ENCODE measurements at places on chromosomes 7 and 10. TPM values are rescaled to one million over a fixed set of nuclear protein-coding genes. Genes with fewer than 3 reads are reported as not detected.

DNA sequence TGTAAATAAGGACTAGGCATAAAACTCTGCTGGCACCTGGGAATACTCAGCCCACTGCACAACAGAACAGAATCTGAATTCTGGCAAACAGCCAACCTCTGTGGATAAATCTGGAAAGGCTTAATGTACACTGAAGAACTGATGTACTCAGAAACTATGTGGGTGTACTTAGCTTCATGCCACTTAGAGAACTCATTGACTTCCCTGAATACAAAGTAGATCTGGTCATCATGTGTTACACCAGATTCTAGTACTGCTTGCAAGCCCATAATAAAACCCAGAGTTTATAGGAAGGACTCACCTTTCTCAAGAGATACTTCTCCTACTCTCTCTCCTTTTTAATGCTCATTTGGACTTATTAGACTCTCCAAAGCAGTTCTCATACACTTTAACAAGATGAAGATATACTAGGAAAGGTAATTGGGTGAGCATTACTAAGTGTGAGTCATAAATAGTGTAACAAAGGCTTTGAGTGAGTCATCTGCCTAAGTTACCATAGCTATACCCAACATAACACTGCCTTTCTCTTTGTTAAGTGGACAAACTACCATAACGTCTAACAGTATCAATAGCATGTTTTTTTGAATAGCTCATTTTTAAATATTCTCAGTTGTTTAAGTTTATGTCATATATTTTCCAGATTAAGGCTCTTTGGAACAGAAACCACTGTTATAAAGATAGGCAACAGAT lies 309.1 kb downstream of the MDFIC start:
- peak overlapping the region; percentile 79 for H3K27ac ChIP-seq
- H3K27me3 ChIP-seq, result peaks cover 4% of the 10 kb centered on the region
- no peak overlapping the region for H3K4me3 ChIP-seq
- peaks cover 7% of the 10 kb centered on the region for H3K4me1 ChIP-seq

TMEM229A gene
- not detected for total RNA-seq

DNA sequence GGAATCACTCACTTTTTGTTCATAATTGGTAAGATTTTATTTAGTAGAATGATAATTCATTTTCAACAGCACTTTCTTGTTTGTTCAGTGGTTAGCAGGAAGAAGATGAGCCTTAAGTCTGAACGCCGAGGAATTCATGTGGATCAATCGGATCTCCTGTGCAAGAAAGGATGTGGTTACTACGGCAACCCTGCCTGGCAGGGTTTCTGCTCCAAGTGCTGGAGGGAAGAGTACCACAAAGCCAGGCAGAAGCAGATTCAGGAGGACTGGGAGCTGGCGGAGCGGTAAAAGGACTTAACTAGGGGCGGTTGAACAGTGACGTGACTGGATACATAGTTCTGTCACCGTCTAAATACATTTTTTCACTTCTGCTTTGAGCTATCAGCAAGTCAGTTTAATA lies 31.3 kb downstream of the RABGEF1 start:
- DNase-seq, result no peak
- H3K4me3 ChIP-seq, result no peak overlapping the region
- no peak overlapping the region for H3K27ac ChIP-seq
- H3K27me3 ChIP-seq, result no peaks in the 10 kb centered on the region
- H3K36me3 ChIP-seq, result peaks cover 67% of the 10 kb centered on the region

ASIC3 gene
- 3.9 TPM for total RNA-seq

DNA sequence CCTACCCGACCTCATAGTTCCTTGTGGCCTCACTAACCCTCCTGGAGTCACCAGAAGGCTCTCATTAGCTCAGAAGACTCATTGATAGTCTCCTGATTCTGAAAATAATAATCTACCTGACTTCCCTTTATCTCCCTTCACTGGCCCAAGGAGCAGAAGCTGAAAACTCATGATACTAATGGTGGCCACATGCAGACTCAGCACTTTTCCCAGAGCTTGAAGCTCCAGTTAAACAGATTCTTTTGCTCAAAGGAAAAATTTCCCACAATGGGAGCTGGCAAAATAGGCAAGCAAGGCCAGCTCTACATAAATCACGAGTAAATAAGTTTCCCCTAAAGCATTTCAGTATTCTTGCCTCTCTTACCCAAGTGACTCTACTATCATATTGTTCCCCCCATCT lies 8.2 kb downstream of the NAPEPLD start:
- H3K36me3 ChIP-seq, result no peaks in the 10 kb centered on the region
- H3K4me3 ChIP-seq, result no peak overlapping the region
- no peak overlapping the region for H3K27ac ChIP-seq
- H3K27me3 ChIP-seq, result no peaks in the 10 kb centered on the region
- DNase-seq, result no peak
- H3K4me1 ChIP-seq, result no peaks in the 10 kb centered on the region

GRCh38 chr7:29370531-29371314 lies 176.1 kb downstream of the CHN2 start:
- H3K27ac ChIP-seq, result no peak overlapping the region
- H3K4me3 ChIP-seq, result no peak overlapping the region
- H3K36me3 ChIP-seq, result no peaks in the 10 kb centered on the region
- peaks cover 13% of the 10 kb centered on the region for H3K4me1 ChIP-seq

DNA sequence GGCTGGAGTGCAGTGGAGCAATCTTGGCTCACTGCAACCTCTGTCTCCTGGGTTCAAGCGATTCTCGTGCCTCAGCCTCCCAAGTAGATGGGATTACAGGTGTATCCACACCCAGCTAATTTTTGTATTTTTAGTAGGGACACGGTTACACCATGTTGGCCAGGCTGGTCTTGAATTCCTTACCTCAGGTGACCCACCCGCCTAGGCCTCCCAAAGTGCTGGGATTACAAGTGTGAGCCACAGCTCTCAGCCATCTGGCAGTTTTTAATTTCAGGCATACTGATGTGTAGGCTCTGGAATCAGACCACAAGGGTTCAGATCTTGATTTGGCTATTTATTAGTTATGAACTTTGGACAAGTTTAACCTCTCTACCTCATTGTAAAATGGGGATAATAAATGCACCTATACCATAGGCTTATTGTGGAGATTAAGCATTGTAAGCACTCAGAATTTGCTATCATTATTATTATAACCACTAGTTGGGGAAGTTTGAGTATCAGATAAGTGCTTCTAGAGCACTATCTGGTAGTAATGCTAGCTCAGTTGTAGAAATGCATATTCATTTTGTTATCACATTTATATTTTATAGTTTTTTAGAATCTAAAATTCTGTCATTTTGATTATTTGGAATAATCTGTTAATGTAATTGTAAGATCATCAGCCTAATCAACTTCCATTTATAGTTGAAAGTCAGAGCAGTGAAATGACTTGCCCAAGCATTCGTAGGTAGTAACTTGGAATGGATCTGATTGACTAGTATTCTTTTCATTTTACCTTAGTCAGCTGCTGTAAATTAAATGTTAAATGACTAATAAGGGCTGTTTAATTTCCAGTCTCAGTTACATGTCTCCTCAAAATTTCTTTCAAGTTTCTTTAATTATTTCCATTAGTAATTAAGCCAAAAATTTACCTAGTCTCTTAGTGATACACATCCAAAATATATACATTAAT lies 22.5 kb downstream of the KMT2E start:
- no peak overlapping the region for H3K27ac ChIP-seq
- no peak overlapping the region for H3K4me3 ChIP-seq
- H3K4me1 ChIP-seq, result peaks cover 4% of the 10 kb centered on the region
- peaks cover 26% of the 10 kb centered on the region for H3K36me3 ChIP-seq
- no peaks in the 10 kb centered on the region for H3K27me3 ChIP-seq

- H3K27ac ChIP-seq, result no peak overlapping the region
- peaks cover 19% of the 10 kb centered on the region for H3K4me1 ChIP-seq
- no peak for DNase-seq
- H3K27me3 ChIP-seq, result peaks cover 37% of the 10 kb centered on the region
- H3K36me3 ChIP-seq, result no peaks in the 10 kb centered on the region
Observed at GRCh38 chr7:100171087-100171681, 2.8 kb upstream of the GAL3ST4 start.

DNA sequence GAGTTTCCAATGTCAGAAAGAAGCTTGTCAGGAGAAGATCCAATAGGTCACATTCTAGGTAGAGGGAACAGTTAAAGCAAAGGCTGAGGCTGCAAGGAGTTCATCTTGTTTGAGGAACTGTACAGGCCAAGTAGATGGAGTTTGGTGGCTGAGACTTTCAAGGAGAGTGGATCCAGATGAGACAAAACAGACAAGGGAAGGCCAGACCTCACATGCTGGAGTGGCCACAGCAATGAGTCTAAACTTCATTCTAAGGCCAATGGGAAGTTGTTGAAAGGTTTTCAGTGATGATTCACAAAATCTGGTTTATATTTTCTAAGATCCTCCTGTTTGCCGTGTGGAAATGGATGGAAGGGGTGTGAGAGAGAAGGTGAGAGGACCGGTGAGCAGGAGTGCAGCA lies 40.0 kb downstream of the EPDR1 start:
- no peak overlapping the region for H3K4me3 ChIP-seq
- H3K27ac ChIP-seq, result no peak overlapping the region
- no peaks in the 10 kb centered on the region for H3K36me3 ChIP-seq
- H3K4me1 ChIP-seq, result no peaks in the 10 kb centered on the region
- no peak for DNase-seq

GRCh38 chr7:150377196-150377595 lies 1.9 kb upstream of the ZNF775 start:
- H3K27ac ChIP-seq, result no peak overlapping the region
- no peaks in the 10 kb centered on the region for H3K27me3 ChIP-seq
- DNase-seq, result no peak
- H3K4me3 ChIP-seq, result no peak overlapping the region

SERPINE1 gene
- total RNA-seq, result 56.7 TPM

DNA sequence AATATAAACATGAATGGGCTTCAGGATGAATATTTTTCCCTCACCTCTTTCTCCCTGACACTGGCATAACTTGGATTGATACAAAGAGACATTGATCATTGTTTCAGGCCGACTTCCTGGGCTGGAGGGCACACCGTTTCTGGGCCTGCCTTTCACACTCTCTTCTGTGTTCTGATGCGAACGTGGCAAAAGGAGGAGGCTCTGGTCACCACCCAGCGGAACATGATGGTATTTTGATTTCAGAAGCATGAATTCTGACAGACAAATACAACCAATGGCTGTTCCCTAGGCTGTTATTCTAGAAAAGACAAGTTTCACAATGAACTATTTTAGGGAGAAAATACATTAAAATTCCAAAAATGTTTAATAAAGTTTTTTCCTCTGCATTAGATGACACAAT lies 534.5 kb upstream of the MKI67 start:
- no peaks in the 10 kb centered on the region for H3K36me3 ChIP-seq
- no peak overlapping the region for H3K4me3 ChIP-seq
- no peak overlapping the region for H3K27ac ChIP-seq
- H3K4me1 ChIP-seq, result peaks cover 6% of the 10 kb centered on the region
- DNase-seq, result peak; percentile 40

DNA sequence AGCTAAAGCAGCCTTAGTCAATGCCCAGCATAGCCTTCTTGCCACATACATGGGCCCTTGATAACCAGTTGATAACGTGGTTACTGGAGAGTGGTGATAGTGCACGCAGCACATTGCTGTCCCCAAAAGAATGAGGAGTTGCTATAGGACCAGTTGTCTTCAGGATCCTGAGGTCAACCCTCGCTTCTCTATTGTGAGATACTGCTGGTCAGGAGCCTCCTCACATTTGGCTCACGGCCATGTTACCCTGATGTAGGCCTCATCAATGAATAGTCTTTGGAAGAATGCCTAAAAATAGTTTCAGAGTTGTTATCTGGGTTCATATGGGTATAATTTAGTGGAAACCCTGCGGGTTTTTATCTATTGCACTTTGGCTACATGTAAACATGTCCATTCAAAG lies 230.7 kb downstream of the VTI1A start:
- no peaks in the 10 kb centered on the region for H3K27me3 ChIP-seq
- no peaks in the 10 kb centered on the region for H3K4me1 ChIP-seq
- H3K36me3 ChIP-seq, result peaks cover 6% of the 10 kb centered on the region

ABCC2 gene
- 6.3 TPM for total RNA-seq

GRCh38 chr10:115001506-115002381 lies 63.7 kb downstream of the TRUB1 start:
- H3K4me3 ChIP-seq, result no peak overlapping the region
- H3K4me1 ChIP-seq, result peaks cover 9% of the 10 kb centered on the region
- H3K27ac ChIP-seq, result peak overlapping the region; percentile 7
- peaks cover 12% of the 10 kb centered on the region for H3K27me3 ChIP-seq
- no peak for DNase-seq

DNA sequence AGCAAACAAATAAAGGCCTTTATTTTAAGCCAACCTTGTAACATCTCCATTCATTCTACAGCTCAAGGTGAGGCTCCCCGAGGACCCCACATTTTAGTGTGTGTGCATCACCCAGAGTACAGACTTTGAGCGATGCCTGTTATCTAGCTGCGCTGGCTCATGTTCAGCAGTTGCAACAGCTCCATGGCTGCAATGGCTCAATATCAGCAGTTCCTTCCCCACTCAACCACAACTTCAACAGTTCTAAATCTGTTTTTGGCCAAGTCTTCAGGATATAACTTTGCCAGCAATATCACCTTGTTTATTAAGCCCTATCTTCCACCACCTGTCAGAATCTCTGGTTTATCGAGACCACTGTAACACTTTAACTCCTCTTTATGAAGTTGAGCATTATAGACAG lies 95.8 kb downstream of the WNT2 start:
- DNase-seq, result no peak
- H3K27ac ChIP-seq, result no peak overlapping the region
- H3K27me3 ChIP-seq, result no peaks in the 10 kb centered on the region
- no peak overlapping the region for H3K4me3 ChIP-seq

NOS3 gene
- total RNA-seq, result 0.20 TPM

DNA sequence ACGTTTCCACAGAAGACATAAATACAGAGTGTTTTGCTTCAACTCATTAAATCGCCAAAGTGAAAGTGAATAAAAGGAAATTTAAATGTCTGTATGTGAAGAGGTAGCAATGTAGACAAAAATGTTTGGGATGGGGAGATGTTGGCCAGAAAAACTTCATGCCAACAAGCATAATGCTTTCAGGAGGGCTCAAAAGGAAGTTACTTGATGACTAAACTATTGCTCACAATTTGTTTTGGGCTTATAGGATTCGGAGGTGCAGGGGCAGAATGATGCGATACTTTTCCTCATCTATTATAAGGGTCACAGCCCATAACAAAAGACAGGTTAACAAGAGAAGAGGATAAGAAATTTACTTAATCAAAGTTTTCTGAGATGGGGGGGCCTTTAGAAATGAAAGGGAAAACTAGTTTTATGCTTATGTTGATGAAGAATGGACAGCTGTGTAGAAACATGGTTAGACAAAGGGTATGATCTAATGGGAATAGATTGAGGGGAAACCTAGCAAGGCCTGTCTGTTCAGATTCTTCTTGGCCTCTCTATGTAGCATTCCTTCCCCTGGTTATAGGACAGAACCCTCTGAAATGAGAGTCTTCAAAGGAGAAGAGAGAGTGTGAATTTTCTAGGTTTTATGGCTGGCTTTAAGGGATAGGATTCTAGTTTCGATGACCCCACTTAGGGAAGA lies 898.6 kb downstream of the LRMDA start:
- H3K4me3 ChIP-seq, result no peak overlapping the region
- H3K36me3 ChIP-seq, result no peaks in the 10 kb centered on the region
- DNase-seq, result peak; percentile 49
- no peaks in the 10 kb centered on the region for H3K27me3 ChIP-seq
- H3K27ac ChIP-seq, result peak overlapping the region; percentile 24

Data from MCF 10A (cell line).